ENCODE measurements at places on chromosomes 12 and 14.

DNA sequence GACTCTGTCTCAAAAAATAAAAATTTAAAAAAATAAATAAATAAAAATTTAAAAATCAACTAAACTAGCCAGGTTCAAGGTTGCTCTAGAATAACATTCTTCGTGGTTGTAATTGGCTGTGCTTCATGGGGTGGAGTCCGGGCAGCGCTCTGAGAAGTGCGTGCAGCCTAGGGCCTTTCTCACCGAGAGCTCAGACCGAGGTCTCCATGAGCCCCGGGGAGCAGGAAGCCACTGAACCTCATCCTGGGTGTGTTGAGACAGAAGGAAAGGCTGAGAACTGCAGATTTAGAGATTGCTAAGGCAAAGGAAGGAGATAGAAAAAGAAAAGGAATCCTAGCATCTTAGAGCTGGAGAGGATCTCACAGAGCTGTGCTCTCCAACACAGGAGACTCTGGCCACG is 14.7 kb downstream of the P2RX4 start:
- DNase-seq = no peak

DNA sequence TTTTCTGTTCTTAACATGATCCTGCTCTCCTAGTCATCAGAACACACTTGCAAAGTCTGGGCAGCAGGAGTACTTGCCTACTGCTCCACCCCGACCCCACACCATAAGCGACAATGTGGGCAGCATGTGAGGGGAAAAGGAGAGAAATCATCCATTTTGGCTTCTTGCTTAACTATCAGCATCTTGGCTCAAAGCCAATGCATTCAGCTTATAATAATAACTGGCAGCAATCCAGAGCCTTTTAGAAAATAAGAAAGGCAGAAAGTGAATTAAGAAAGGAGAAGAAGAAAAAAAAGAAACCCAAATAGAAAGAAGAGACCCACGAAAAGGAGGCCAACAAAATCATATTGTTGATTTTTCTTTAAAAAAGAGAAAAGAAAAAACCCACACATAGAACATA is 930.8 kb downstream of the BCL11B start:
- no peak for DNase-seq

DNA sequence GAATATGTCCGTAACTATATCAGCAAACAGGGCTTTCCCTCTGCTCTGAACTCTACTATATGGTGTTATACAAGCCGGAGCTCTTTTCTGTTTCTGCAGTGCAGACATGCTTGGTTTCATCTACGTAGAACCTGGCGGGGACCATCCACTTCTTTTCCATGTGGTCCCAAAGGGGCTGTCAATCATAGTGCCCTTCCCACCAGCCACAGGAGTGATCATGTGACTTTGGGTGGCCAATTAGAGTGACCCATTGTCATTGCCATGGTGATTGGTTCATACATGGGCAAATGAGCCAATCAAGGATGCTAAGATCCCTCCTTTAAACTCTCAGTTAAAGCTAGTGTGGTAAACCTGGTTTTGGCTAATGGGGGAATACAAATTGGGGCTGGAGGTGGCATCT is 281.3 kb downstream of the TMEM132D start:
- no peak for DNase-seq

DNA sequence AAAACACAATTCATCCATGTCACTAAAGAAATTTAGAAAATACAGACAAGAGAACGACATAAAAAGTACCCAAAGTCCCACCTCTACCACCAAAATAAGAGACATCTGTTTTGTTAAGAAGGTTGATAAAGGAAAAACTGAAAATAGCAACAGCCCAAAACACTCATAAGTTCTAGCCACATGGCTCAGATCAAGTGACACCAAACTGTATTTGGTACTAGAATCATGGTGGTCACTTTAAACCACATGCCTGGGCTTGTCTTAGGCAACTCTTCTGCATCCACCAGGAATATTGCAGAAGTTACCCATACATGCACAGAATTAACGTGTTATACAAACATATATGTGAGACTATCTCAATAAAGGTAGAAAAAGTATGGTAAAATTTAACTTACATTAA is 78.2 kb upstream of the GTF2A1 start:
- no peak for DNase-seq

- no peak for DNase-seq
Measured at GRCh38 chr12:53173085-53173715, 7.3 kb upstream of the ZNF740 start.

DNA sequence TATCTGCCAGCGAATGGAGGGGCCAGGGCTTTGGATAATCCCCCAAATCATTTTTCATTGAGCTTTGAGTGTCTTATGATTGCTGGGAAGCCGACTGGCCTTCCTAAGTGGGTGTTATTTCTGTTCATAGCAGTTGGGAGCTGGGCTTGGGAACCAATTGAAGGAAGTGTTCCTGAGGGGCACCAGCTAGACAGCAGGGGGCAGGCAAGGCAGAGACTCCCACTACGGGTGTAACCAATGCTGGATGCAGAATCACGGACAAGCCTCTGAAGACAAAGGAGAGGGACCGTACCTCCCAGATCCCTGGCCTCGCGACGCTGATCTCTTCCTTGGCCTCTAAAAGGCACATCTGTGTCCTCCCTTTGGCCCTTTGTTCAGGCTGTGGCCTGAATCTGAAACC is 149.0 kb upstream of the PRMT8 start:
- no peak for DNase-seq

DNA sequence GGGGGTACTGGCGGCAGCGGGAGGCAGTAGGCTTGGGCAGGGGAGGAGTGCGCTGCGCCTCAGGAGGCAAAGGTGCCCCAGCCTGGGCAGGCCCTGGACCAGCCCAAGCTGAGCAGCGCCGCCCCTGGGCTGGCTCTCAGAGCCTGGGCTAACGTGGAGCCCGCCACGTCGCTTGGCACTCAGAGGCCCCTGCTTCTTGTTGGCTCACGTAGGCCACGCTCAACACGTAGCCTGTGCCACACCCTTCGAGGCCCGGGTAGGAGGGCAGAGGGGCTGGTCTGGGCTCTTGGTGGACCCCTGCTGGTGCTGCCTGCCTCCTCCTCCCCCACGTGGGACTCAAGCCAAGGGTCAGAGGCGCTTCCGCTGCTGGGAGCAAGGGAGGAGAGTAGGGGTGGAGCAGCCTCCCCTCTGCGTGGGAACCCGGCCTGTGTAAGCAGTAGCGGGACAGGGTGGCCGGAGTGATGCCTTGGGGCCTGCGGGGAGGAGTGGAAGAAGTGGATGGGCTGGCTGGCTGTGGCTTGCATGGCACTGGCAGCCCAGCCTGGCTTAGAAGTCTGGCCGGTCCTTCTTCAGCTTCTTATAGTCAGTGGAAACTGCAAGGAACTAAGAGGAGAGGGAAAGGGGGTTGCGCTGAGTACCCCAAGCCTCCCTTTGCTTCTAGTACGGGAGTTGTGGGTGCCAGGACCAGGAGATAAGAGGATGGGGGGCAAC is 5.7 kb downstream of the SHMT2 start:
- DNase-seq = peak; percentile 27

DNA sequence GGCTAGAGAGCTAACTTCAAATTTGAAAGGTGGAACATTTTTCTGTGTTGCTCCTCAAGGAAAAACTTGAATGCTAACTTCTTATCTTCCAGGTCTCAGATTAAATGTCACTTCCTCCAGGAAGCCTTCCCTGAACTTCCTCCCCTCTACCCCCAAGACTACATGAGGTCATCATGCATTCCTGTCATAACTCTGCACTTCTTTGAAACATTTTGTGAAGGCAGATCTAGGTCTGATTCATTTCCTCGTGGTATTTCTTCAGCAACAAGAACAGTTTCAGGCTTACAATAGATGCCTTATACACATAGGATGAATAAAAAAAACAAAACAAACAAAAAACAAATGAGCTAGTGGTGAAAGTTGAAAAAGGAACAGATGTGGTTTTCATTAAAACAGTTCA is 97.1 kb upstream of the SRRM4 start:
- no peak for DNase-seq

- DNase-seq = no peak
Measured at GRCh38 chr12:72406111-72406510, 133.9 kb downstream of the TRHDE start.

GRCh38 chr12:89797436-89797835 is 88.8 kb upstream of the ATP2B1 start:
- DNase-seq = no peak

GRCh38 chr14:91352053-91352452 is 65.6 kb downstream of the CCDC88C start:
- no peak for DNase-seq

DNA sequence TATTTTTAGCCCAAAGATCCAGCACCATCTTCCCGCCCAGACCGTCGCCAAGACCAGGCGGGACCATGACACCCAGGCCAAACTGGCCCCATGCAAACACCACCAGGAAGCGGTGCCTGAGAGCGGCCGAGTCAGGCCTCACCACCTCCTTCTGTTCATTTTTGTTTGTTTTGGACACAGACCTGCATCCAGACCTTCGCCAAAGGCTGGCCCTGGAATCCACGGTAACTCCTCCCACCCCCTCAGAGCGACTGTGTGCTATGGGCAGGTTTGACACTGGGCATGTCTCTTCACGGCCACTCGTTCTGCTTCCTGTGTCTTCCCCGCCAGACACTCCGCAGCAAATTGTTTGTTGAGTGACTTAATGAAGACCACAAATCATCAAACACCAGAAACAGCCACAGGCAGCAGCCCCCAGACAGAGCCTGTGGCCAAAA is 47.1 kb downstream of the NCOR2 start:
- no peak for DNase-seq

GRCh38 chr14:104240434-104241157 is 102.2 kb downstream of the KIF26A start:
- no peak for DNase-seq

GRCh38 chr14:67933266-67933665 is 113.7 kb downstream of the RAD51B start:
- DNase-seq = no peak

GRCh38 chr14:75428230-75429104 is 645 bp downstream of the JDP2 start:
- no peak for DNase-seq

- peak; percentile 25 for DNase-seq
Measured at GRCh38 chr12:14416658-14417057, 51.2 kb downstream of the ATF7IP start.

- DNase-seq = no peak
Measured at GRCh38 chr14:102805371-102805891, 28.2 kb downstream of the TRAF3 start.

GRCh38 chr12:54405573-54405972 is 13.5 kb downstream of the ITGA5 start:
- no peak for DNase-seq

DNA sequence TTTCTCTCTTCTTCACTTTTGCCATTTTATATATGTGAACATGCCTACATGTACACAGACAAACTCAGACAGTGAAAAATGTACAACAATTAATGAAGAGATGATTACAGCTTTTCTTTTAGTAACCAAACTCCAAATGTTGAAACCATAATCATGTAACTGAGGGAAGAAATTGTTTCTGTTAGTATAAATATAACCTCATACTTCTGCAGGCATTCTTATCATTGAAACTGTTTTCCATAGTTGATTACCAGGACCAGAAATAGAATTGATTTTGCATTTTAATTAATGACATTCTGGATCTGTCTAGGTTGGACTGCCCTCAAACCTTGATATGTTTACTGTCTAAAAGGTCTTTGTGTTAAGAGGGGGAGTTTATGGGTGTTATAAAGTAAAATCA is 3.2 kb downstream of the ANO4 start:
- no peak for DNase-seq

- DNase-seq = no peak
Measured at GRCh38 chr14:61502459-61503093, 181.2 kb downstream of the PRKCH start.

DNA sequence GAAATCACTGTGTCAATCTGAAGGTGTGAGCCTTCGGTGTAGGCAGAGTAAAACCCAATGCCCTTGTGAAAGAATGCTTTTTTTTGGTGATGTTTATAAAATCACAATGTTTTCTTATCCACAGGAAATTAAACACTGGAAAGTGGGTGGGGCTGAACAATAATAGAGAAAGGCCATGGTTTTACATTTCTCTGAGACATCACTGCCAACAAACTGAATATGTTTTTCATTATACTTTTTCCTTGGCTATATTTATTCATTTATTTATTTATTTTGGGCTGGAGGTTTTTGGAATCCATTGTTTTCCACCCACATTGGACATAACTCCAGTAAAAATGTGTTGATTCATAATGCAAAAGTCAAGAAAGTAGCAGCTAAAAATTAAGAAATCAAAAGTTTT is 16.9 kb downstream of the LRRK2 start:
- DNase-seq = no peak

GRCh38 chr12:66047411-66048021 is 83.0 kb downstream of the LLPH start:
- DNase-seq = no peak

DNA sequence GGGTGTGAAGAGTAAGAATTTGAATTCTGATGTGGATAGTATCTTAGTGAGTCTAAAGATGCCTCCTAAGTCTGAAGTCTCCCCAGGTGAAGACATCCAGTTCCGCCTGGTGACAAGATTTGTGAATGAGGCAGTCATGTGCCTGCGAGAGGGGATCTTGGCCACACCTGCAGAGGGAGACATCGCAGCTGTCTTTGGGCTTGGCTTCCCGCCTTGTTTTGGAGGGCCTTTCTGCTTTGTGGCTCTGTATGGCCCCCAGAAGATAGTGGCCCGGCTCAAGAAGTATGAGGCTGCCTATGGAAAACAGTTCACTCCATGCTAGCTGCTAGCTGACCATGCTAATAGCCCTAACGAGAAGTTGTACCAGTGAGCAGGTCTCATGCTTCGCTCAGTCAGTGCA is 24.6 kb upstream of the AICDA start:
- DNase-seq = no peak

- no peak for DNase-seq
Measured at GRCh38 chr12:96220902-96221301, 26.7 kb downstream of the ELK3 start.

GRCh38 chr12:51281202-51281924 is 11.1 kb upstream of the SMAGP start:
- DNase-seq = no peak

GRCh38 chr14:52080808-52081755 is 12.2 kb upstream of the NID2 start:
- DNase-seq = no peak

DNA sequence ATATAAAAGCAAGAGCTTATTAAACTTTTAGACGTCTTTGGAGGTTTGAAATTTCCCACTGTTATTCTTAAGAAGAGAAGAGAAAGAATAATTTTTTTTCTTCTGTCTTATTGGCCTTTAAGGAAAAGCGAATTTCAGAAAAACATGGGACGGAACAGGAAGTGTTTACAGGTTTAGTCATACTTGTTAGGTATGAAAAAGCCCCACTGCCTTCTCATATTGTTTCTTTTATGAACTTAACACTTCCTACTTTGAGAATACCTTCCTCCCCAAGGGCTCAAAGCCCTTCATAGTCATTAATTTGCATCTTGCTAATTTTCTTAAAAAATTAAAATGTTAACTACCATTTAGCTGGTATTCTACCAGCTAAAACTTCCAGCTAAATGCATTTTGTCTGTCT is 82.0 kb downstream of the ETV6 start:
- no peak for DNase-seq

DNA sequence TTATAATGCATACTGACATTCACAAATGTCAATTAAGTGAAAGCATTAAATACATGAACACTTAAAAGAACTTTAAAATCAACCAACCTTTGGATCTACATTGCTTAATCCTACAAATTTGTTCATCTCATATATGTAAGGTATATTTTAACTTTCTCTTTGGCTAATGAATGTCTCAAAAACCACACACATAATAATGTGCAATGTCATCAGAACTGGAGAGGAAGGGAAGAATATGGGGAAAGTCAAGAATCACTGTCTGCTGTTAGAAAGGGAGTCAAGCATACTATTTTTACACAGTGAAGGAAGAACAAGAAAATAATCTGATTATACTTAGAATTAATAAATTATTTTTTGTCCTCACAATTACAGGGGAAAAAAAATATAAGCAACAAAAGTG is 4.9 kb downstream of the GMFB start:
- DNase-seq = no peak

GRCh38 chr14:33532553-33532952 is 418.3 kb downstream of the EGLN3 start:
- DNase-seq = no peak

Measured in memory B cell (primary cell).